ENCODE measurements at places on chromosomes 6 and 20. TPM values are rescaled to one million over a fixed set of nuclear protein-coding genes. Genes with fewer than 3 reads are reported as not detected.

TRIM31 gene
- polyA plus RNA-seq: not detected

XKR7 gene
- polyA plus RNA-seq: not detected

CAGE1 gene
- not detected for polyA plus RNA-seq

EMILIN3 gene
- 0.11 TPM for polyA plus RNA-seq

EPPIN gene
- polyA plus RNA-seq: not detected

TRAPPC3L gene
- polyA plus RNA-seq: 0.30 TPM

ADA gene
- polyA plus RNA-seq: 17.5 TPM

FAM83B gene
- polyA plus RNA-seq: not detected

TINAG gene
- not detected for polyA plus RNA-seq

DOK5 gene
- 16.0 TPM for polyA plus RNA-seq

MEP1A gene
- not detected for polyA plus RNA-seq

GABRR2 gene
- polyA plus RNA-seq: not detected

HTR1E gene
- not detected for polyA plus RNA-seq

KCNS1 gene
- polyA plus RNA-seq: 0.99 TPM

CTCFL gene
- not detected for polyA plus RNA-seq

GGTLC1 gene
- polyA plus RNA-seq: not detected

RPS6KA2 gene
- polyA plus RNA-seq: 44.0 TPM

DTD1 gene
- polyA plus RNA-seq: 77.7 TPM

PRKN gene
- polyA plus RNA-seq: 1.2 TPM

C6orf47 gene
- 19.4 TPM for polyA plus RNA-seq

TNNC2 gene
- polyA plus RNA-seq: 0.83 TPM

CPXM1 gene
- polyA plus RNA-seq: not detected

DHX16 gene
- 26.7 TPM for polyA plus RNA-seq

CST4 gene
- polyA plus RNA-seq: not detected

PRPH2 gene
- polyA plus RNA-seq: 1.7 TPM

RBM24 gene
- polyA plus RNA-seq: 3.5 TPM

IRF4 gene
- 0.70 TPM for polyA plus RNA-seq

MARCKS gene
- 105 TPM for polyA plus RNA-seq

PACRG gene
- 0.42 TPM for polyA plus RNA-seq

GSS gene
- polyA plus RNA-seq: 68.3 TPM

RHAG gene
- polyA plus RNA-seq: not detected

CCN6 gene
- 0.48 TPM for polyA plus RNA-seq

RIMS4 gene
- not detected for polyA plus RNA-seq

GJA10 gene
- not detected for polyA plus RNA-seq

LSM14B gene
- polyA plus RNA-seq: 1.0 TPM

STMN3 gene
- 18.5 TPM for polyA plus RNA-seq

MICB gene
- polyA plus RNA-seq: 4.2 TPM

MAS1 gene
- polyA plus RNA-seq: not detected

GABRR1 gene
- not detected for polyA plus RNA-seq

CST3 gene
- polyA plus RNA-seq: 784 TPM

ENPP3 gene
- polyA plus RNA-seq: not detected

PLCB1 gene
- 5.5 TPM for polyA plus RNA-seq

PI16 gene
- 390 TPM for polyA plus RNA-seq

TOMM34 gene
- polyA plus RNA-seq: 69.9 TPM

LAMP5 gene
- not detected for polyA plus RNA-seq

TCP11 gene
- not detected for polyA plus RNA-seq

TBP gene
- 22.2 TPM for polyA plus RNA-seq

SLC35B2 gene
- 103 TPM for polyA plus RNA-seq

TFAP2D gene
- polyA plus RNA-seq: not detected

All from GM23248 (cell line).